Esophagus mucosa (tissue), 1 donor: ENCODE measurements at places on chromosomes 7 and 10. TPM values are rescaled to one million over a fixed set of nuclear protein-coding genes. Genes with fewer than 3 reads are reported as not detected.

The HTR5A gene
- total RNA-seq: not detected

The TRPV5 gene
- not detected for total RNA-seq

The SAMD9L gene
- 4.6 TPM for total RNA-seq

The FBXL13 gene
- 0.36 TPM for total RNA-seq

- ATAC-seq: no peak
Measured at GRCh38 chr7:44793919-44794318, 2.6 kb upstream of the PPIA start.

DNA sequence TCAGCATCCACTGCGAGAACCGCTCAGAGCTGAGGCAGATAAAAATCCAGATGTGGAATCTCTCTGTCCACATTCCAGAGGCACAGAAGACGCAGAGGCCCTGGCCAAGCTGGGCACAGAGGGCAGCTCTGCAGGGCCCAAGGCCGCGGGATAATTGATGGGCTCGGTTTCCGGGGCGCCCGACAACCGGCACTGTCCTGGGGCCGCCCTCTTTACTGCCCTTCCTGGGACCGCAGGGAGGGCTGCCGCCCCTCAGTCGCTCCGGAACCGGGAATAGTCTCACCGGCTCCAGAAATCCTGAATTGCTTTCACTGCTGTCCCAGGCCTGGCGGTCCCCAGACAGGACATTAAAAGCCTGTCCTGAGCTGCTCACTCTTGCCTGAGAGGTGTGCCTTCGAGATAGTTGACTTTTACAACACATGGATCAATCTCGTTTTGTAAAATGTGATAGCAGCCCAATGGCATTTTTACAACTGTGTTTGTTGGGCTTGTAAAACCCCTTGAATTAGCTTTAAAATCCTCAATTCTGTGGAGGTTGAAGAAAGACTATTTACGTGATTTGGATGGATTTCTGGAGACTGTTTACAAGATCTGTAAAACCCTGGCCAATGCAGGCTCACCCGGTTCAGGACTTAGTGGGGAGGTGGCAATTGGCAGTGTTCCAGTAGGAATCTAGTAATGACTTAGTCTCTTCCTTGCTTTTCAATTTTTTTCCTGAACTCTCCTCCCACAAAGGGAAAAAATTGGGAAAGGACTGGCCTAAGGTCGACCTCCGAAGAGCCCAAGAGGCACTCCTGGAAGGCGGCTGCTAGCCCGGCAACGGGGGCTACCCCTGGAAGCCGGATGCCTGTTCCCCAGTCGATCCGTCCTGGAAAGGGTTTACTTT is 1.4 kb upstream of the HOXA6 start:
- ATAC-seq: no peak

- no peak for ATAC-seq
Measured at GRCh38 chr10:69819716-69820506, 18.2 kb downstream of the COL13A1 start.

DNA sequence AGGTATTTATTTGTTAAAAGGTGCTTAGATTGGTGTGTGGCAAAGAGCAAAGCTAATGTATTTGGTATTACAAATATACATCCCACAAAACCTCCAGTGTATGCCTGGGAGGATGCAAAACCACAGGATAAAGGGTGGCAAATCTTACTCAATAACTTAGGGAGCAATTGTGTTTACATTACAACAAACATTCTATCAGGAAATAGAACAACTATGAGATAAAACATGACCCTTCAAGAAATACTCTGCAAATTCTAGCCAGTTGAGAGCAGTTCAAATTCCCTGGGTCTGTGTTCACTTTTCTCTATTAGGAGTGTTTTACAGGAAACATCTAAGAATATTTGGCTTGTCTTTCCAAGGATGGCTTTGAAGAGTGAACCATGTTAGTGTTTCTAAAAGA is 64.9 kb downstream of the CUL1 start:
- ATAC-seq: no peak
